ENCODE measurements at places on chromosomes 11 and 22.

GRCh38 chr11:2540992-2541680 is 96.3 kb downstream of the KCNQ1 start:
- DNase-seq, result no peak

GRCh38 chr11:78651136-78651775 is 76.6 kb upstream of the NARS2 start:
- DNase-seq, result no peak

GRCh38 chr22:20194681-20195593 is 44.1 kb upstream of the CCDC188 start:
- DNase-seq, result no peak

DNA sequence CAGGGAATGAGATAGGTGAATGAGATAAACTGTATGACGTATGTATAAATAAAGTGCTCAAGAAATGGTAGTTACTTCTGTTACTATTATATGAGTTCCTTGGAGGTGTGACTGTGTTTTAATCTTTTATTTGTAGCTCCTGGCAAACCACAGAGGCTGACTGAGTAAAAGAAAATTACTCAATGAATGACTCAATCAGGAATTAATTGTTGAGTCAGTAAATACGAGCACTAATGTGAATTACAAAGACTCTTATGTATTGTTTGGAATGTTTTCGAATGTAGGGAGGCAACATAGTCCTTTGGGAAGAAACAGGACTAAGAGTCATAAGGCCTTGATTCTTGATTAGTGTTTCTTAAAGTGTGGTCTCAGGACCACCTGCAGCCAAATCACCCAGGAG is 51.1 kb upstream of the BLID start:
- DNase-seq, result no peak

- DNase-seq, result no peak
These were observed 21.8 kb downstream of the DCUN1D5 start for GRCh38 chr11:103070142-103070541.

DNA sequence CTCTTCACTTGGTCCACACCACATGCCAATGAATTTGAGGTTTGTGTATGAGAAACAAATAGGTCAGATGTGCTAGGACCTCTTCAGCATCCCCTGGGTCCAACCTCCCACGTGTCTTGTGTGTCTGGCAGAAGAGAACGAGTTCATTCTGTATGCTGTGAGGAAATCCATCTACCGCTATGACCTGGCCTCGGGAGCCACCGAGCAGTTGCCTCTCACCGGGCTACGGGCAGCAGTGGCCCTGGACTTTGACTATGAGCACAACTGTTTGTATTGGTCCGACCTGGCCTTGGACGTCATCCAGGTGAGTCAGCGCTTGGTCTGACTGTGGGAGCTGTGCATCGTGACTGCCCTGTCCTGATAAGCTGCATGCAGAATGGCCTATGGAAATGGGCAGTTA is 101.0 kb upstream of the SORL1-AS1 start:
- no peak for DNase-seq

DNA sequence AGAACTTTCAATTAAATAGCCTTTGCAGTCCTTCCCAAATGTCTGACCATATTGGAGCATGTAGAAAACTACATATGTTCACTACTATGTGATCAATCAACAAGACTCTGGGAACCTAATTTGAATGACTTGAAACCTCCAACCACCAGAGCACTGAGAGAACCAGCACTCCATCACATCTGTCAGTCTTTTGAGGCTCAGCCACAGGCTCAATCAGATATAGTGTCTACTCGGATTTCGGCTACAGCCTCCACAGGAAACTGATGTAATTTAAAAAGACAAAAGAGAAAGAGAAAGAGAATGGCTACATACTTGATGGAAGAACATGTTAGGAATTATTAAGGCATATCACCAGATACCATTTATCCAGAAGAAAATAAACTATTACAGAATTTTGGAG is 859.0 kb downstream of the FAM181B start:
- no peak for DNase-seq

DNA sequence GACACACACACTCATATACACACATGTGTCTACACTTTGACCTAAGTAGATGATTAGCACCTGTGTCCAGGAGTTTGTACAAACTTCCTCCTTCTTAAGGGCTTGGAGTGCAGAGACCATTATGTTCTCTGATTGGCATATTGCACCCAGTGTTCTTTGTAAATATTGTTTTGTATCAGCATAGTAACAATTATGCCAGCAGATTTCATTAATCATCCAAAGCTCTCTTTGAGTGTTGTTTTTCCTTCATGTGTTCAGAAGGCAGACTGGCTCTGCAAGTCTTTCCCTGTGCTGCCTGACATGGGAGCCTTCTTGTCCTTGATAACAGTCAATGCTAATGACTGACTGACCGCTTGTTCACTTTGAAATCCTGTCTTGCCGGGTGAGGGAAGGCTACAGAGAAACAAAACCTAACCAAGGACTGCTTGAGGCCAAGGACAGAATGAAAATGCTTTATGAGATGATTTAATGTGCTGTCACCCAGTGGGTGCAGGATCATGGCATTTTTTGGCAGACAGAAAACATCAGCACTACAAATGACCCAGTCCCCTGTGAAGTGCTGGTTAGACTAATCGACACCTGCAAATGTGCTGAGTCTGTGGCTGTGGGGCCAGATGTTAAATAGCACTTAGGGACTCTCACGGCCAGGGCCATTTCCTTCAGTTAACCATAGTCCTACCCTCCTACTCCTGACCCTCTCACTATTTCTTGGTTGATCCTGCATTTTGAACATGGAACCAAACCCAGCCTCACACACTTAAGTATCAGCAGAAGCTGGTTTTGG is 6.6 kb upstream of the BARX2 start:
- no peak for DNase-seq

DNA sequence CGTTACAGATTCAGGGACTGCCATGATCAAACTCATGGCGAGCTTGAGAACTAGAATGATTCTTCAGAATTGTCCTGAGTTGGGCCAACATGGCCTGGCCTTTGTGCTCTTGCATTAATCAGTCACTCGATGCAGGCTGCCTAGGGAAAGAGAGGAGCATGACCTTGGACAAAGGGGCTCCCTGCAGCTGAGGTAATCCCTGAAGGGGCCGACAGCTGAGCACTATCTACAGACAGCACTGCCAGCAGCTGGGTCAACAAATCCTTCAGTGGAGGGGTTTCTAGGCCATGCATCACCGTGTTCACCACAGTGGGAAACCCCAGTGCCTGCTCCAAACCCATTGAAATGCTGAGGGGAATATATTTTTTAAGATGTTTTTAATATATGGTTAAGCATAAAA is 159.5 kb upstream of the POU2AF2 start:
- DNase-seq, result no peak

DNA sequence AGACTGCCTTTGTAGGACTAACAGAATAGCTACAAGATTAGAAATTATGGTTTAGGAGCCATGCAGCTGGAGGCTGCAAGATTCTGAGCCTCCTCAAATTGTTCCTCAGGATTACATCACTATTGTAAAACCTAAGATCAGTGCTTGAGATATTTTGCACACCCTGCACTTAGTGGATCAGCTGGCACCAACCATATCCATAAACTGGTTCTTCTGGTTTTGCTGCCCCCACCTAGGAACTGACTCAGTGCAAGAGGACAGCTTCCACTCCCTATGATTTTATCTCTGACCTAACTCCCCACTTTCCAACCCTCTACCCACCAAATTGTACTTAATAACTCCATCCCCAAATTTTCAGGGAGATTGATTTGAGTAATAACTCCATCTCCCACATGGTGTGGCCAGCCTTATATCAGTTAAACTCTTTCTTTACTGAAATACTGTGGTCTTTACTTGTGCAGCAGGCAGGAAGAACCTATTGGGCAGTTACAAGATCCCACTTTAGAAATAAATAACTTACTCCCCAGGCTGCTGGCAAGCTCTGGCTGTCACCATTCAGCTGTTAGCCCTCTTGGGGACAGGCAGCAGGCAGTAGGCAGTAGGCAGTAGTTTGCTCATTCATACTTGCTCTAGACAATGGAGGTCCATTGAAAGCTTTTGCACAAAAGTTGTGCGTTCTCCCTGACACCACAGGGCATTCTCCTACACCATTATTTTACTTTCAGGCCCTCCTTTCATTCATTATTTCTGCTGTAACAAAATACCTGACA is 119.0 kb downstream of the SLC17A6 start:
- DNase-seq, result no peak

GRCh38 chr22:36154423-36154945 is 6.1 kb downstream of the APOL3 start:
- no peak for DNase-seq

DNA sequence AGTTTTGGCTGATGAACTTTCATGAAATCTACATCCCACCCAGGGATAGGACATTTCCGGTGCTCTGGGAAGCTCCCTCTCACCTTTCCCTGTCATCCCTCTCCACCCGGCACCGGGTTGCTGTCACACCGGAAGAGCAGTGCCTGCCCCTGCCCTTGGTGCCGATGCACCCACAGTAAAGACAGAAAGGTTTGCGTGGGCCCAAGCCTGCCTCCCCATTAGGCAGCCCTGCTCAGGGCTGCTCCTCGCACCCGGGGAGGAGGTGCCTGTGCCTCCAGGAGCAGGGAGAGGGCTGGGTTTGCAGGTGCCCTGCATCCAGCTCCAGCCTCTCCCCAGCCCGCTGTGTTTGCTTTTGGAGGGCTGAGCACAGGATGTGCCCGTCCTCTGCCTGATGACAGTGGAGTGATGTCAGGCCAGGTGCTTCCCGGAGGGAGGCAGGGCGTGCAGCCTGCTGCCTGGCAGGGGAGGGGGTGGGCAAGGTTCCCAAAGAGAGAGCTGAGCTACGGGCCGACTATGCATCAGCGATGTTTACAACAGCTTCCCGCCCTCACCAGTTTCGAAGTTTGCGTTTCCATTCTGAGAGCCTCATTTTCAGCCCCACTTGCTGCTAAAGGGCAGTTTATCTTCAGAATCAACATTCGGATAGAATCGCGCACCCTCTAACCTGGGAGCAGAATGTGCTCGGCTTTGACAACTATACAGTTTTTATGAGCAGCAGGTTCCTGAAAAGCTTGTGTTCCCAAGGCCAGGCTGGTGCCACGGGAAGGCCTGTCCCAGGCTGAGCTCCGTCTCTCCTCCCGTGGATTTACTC is 83.2 kb upstream of the CLDN5 start:
- no peak for DNase-seq

GRCh38 chr11:110076371-110076965 is 16.7 kb upstream of the ZC3H12C start:
- no peak for DNase-seq

DNA sequence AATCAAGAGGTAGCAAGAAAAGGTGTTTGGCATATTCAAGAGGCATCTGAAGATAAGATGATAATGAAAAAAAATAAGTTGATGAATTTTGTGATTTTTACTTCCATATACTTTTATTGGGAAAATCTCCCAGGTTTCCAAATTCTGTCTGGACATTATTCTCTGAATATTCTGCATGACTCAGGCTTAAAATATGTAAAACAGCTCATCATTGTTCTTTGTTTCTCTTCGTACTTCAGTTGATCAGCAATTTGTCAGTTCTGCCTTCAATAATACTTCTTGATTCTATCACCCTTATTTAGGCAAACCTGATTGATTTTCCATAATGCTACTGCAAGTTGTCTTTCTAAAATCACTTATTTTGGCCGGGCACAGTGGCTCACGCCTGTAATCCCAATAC is 30.2 kb downstream of the GTF2H1 start:
- no peak for DNase-seq

DNA sequence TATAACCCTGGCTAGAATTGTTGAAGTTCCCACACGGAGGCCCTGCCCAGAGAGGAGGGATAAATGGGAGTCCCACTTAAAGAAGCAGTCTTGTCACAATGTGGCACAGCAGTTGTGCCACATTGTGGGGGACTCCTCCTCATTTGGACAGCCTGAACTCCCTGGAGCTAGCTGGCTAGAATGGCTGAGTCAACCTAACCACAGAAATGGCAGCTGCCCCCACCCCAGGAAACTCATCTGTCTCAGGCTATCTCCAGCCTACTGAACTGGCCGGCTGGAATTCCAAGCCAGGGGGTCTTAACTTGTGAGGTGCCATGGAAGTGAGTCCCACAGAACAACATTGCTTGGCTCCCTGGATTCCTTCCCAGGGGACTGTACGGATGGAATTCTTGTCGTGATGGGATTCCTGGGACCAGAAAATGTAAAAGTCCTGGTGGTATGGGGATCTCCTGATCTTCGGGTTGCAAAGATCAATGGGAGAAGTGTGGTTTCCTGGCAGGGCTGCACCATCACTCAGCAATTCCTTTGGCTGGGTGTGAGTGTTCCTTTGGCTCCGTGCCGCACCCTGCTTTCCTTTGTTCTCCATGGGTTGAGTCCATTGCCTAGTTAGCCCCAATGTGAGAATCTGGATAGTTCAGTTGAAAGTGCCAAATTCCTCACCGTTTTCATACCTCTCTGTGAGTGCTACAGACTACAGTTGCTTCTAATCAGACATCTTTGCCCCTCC is 791.2 kb upstream of the FAT3 start:
- no peak for DNase-seq

- no peak for DNase-seq
These were observed 20.7 kb downstream of the SUSD2 start for GRCh38 chr22:24201681-24202614.

GRCh38 chr22:41106122-41106968 is 14.0 kb downstream of the EP300 start:
- no peak for DNase-seq

- DNase-seq, result no peak
These were observed 45.7 kb downstream of the PHF21B start for GRCh38 chr22:44963832-44964721.

- no peak for DNase-seq
These were observed 2.6 kb downstream of the KRTAP5-5 start for GRCh38 chr11:1632053-1632714.

DNA sequence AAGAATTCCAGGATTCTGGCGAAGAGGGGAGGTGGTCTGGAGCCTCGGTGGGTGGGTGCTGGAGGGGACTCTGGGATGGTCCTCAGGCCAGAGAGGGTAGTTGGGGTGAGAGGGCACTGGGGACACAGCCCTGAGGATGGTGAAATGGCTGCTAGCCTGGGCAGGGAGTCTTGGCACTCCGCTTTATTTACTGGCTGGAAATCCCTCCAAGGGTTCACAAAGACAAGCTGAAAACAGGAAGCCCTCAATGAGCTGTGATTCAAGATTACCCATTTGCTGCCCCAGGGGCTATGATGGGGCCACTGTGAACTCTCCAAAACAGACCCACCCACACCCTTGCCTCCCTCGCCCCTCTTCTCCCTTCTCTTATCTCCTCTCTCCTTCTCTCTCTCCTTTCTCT is 71.9 kb downstream of the FBXO7 start:
- DNase-seq, result no peak

DNA sequence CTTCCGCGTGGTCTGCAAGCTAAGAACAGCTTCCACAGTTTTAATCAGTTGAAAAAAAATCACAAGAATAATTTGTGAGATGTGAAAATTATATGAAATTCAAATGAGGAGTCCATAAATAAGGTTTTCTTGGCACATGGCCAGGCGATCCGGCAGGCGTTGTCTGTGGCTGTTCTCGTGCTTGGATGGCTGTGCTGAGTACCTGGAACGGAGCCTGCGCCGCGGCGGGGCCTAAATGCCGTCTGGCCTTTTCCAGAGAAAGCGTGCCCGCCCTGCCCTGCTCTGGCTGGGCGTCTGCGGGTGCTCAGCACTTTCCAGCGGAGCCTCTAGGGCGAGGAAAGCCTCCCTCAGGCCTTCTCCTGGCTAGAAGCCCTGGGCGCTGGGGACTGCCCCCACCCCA is 41.8 kb downstream of the OSBPL5 start:
- no peak for DNase-seq

Data from GDM1 (cell line).